ENCODE measurements at places on chromosomes 7 and 10.
A peak's percentile ranks its signal among the peaks of the same experiment; 100 is the strongest.

DNA sequence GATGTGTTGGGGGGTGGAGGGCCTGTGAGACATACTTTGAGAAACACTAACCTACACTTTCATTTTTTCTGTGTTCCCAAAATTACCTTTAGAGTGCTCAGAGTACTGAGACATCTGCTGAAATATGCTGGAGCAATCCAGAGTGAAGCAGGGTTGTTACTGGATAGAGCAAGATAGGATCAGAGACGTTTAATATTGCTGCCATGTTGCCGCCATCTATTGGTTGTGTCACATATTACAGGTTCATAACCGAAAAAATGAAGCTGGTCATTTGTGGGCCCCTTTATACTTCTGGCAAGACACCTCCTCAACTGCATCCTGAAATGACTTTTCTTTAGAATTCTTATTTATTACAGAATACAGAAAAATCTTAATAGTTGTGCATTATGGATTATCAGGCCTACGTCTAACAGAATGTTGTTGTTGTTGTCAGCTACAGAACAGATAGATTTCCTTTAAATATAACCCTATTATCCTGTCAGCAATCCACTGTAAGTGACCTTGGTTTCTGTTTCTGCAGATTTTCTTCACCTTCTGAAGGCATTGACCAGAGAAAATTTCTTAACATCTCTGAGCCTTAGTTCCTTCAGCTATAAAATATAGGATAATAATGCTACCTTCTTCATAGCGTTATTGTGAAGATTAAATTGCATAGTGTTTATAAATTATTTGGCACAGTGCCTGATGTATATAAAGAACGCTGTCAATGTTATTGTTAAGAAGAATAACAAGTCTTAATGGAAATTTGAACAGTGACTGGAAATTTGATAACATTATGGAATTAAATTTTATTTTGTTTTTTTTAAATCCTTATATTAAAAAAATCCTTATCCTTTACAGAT, 16.2 kb upstream of the DLD start:
- DNase-seq = peak; percentile 55

DNA sequence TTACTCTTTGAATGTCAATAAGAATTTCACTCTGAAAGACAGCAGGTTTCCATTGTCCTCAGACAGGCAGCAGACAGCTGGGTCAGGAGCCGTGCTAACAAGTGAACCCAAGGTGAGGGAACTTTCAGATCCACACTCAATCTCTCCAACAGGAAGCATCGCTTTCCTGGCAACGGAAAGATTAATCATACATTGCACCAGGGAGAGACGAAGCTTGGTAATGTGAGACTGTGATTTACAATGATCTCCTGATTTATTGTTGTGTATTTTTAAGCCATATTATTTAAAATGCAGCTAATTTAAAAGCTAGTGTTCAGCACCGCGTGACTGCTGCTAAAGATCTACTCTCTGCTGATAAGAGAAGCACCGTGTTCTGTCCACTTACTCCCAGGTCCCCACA, 17.5 kb upstream of the NOM1 start:
- no peak for DNase-seq

DNA sequence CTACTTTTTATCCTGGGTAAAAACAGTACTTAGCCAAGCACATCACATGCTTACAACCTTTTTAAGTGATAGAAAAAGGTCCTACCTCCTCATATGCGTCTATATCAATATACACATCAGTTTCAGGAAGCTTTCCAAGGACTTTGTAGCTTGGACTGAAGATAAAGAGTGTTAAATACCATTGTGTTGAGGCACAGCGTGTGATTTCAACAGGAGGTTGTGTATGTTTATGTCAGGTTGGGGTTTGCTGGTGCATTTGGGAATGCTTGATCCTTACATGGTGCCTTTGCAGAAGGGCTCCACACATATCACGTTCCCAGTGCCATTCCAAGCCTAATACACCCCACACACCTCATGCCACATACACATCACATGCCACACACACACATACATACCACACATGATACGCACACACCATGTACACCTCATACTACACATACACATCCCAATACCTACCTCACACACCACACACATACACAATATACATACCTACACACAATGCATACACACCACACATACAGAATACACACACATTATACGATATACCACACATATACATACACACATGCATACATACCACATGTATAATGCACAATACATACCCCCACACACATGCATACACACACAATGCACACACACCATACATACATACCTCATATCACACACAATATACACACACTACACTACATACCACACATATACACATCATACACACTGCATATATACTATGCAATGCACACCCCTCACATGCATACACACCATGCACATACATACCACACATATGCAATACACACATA, 33.1 kb downstream of the PSMC2 start:
- no peak for DNase-seq

DNA sequence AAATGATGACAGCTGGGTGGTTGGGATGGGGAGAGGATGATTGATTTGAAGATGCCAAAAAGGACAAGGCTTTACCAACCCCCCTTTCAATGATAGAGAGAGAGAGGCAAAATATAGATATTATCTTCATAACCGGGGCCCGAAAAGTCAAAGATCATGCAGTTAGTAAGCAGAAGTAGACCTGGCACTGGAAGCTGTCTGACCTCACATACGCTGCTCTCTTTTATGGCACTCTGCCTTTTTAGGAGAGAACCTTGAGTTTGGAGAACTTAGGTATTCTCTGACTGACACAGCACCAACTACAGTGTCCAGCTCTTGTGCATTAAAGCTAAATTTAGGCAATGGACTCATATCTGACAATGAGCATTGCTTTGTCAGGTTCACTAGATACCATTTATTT, 30.7 kb downstream of the CNNM2 start:
- no peak for DNase-seq

GRCh38 chr10:128081222-128081621, 45.0 kb downstream of the MKI67 start:
- no peak for DNase-seq

DNA sequence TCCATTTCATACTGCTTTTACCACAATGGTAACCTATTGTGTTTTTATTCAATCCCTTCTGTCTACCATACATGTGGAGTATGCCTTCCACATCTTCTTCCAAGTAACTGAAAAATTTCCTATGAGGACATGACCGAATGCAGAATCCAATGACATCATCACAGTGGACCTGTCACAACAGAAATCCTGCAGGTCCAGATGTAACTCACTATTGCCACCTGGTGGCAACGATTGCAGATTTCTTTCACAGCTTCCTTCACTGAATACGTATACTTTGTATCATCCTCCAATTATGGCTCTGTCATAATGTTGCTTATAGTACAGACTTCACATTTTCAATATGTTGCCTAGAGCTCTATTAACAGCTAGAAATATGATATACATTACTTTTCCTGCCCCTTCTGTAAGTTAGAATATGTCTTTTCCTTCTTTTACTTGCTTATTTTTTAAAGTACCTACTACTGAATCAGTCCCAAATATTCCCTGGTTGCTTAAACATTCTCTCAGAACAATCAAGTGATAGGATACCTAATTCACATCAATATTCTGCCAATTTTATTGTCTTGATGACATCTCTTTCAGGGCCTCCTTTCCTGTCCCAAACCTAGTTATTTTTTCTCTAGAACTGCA, 45.4 kb downstream of the SLC13A1 start:
- peak; percentile 26 for DNase-seq

GRCh38 chr10:7700577-7701125, 2.5 kb upstream of the ITIH2 start:
- no peak for DNase-seq

GRCh38 chr7:110142939-110143526, 947.9 kb upstream of the LRRN3 start:
- DNase-seq = no peak

DNA sequence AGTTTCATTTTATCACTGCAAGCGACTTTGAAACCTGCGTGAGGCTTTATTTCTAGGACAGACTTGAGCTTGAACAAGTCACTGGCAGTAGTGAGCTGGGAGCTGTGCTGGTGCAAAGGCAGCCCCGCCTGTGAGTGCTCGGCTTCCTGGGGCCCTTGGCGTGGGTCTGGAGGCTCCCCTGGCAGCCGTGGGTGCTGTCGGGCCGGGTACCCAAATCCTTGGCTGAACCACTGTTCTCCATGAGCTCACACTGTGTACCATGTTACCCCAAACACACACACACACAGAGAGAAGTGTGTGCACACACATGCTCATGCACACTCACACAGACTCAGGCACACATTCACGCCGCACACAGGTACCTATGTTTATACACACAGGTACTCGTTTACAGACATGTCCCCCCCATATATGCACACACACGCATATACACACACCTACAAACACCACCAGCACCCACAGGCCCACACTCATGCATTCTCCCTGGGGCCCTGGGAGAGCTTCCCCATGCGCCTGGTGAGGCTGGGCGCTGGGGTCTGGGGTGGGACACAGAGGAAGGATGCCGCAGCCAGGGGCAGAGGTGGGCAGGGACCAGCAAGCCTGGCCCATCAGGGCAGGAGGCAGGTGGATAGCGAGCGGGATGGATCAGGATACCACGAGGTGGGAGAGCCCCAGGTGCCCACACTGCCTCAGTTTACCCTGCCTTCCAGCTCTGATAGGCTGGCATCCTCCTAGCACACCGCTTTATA, 158.8 kb downstream of the ADARB2 start:
- DNase-seq = no peak

- no peak for DNase-seq
These were observed 104.9 kb downstream of the KLF6 start for GRCh38 chr10:3679950-3680629.

- no peak for DNase-seq
These were observed 224.2 kb downstream of the PLXNA4 start for GRCh38 chr7:132351954-132352499.

DNA sequence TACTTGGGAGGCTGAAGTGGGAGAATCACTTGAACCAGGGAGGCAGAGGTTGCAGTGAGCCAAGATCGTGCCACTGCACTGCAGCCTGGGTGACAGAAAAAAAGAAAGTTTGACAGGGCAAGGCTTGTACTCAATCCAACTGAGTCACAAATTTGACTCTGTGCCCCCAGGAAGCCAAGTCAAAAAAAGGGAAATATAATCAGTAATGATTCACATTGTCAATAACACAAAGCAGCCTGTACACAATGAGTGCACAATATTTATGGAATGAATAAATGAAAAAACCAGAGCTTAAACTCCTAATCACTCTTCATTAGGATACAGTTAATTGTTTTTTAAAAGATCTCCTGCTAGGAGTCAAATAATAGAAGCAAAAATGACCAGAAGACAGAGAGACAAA, 6.4 kb downstream of the NAPEPLD start:
- DNase-seq = no peak

- no peak for DNase-seq
These were observed 770.3 kb downstream of the TYW1 start for GRCh38 chr7:67766906-67767410.

DNA sequence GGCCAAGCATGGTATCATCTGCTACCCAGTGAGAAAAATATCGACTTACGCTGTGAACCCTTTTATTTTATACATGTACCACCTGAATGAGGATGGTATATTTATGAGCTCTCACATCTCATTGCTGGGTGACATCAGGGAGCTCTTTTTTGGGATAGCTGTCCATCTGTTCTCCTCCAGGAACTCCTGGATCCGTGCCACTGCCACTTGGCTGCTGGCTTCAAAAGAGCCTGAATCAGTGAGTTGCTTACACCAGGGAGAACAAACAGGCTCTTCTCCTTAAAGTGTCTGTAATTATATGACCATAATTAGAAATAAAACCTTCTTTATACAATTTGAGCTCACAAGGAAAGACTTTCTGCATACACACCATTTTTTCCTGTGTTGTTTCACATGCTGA, 106.2 kb downstream of the KAT6B start:
- DNase-seq = no peak

DNA sequence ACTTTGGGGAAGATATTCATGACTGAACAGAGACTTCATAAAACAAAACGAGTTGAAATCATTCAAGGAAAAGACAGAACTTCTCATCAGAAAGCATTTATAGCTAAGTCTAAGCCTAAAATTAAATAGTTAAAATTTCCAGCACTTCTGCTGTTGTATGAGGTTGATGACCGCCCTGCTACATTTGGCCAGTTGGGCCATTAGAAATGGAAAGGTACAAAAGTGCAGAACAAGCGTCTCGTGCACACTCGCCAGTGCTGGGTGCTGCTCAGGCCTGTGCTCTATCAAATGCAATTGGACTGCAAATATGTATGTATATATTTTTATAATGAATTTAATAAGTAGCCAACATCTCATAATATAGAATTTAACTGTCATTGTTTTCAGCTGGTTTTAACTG, 34.4 kb upstream of the RNF32 start:
- DNase-seq = no peak

DNA sequence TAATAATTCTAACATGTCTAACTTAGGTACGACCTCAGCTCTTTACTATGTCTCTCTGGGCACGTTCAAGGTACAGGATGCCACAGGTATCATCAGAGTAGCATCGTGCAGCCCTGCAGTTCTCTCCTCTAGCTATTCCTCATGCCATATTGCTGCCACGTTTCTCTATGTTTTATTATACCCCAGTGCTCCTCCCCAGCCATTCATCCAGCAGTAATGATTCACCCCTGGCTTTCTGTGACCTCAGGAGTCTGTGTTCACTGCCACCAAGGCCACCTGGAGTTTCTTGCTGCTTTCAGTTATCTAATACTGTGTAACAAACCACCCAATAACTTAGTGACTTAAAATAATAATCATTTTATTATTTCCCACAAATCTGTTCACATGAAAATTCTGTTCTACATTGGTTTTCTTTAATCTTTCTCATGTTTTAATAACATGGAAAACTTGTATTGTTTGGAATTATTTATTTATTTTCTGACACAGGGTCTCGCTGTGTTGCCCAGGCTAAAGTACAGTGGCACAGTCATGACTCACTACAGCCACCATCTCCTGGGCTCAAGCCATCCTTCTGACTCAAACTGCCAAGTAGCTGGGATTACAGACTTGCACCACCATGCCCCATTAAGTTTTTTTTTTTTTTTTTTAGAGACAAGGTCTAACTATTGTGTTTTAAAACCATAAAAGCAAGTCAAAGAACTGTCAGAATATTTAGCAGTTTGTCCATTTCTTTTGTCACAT, 21.8 kb downstream of the REEP3 start:
- DNase-seq = no peak

DNA sequence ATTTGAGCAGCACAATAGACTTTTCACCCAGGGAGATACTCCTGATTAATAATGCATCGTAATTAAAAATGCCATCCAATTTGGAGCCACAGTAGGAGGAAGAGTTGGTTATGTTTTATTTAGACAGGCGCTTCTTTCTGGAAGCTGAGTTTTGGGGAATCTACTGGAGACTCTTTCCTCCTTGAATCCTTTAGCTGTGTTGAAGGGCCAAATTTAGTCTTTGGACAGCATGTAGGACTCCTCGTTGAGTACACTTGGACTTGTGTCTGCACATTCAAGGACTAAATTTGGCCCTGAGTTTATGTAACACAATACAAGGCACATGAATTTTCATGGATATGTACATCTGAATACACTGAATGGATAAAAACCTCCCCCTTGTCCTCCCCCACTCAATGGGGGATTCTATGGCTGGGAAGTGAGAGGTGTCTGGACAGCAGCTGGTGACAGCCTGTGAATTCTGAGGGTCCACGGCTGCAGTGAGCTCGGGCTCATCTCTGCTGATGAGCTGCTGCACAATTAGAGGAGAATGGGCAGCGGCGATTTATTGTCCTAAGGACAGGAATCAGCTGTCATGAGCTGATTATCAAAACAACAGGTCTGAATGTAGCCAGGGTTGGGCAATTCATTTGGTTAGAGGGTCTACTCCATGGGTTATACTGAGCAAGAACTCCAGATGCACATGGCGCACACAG, 95.2 kb downstream of the PRTFDC1 start:
- DNase-seq = no peak
